ENCODE measurements at places on chromosomes 7 and 10.

- peak; percentile 35 for DNase-seq
These were observed 518 bp downstream of the AGFG2 start for GRCh38 chr7:100539436-100540006.

GRCh38 chr7:140219672-140220524 lies 43.1 kb upstream of the KDM7A start:
- DNase-seq: no peak

- DNase-seq: no peak
These were observed 69.0 kb downstream of the SEPTIN7 start for GRCh38 chr7:35869810-35870209.

- DNase-seq: no peak
These were observed 49.5 kb upstream of the PHYHIPL start for GRCh38 chr10:59126991-59127390.

GRCh38 chr7:5603241-5604140 lies 178.0 kb downstream of the RNF216 start:
- no peak for DNase-seq

- DNase-seq: no peak
These were observed 337.5 kb downstream of the CXCL12 start for GRCh38 chr10:44047361-44047760.

- DNase-seq: no peak
These were observed 249.8 kb upstream of the AKR1E2 start for GRCh38 chr10:4576206-4576605.

DNA sequence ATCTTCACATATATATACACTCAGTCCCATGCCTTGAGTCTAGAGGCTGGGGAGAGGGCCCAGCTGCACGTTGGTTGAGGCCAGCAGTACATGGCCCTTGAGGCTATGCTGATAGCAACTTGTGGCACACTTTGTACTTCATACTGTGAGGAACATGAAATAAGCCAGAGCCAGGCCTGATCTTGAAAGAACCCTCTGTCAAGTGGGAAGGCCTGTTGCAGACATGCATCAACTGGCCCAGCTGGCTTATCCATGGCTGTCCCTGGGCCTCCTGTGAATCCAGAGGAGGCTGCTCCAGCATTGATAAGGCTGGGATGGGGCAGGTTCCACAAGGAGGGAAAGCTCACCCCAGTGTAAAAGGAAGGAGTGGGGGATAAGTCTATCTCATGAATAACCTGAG lies 140.4 kb downstream of the NRF1 start:
- DNase-seq: no peak

DNA sequence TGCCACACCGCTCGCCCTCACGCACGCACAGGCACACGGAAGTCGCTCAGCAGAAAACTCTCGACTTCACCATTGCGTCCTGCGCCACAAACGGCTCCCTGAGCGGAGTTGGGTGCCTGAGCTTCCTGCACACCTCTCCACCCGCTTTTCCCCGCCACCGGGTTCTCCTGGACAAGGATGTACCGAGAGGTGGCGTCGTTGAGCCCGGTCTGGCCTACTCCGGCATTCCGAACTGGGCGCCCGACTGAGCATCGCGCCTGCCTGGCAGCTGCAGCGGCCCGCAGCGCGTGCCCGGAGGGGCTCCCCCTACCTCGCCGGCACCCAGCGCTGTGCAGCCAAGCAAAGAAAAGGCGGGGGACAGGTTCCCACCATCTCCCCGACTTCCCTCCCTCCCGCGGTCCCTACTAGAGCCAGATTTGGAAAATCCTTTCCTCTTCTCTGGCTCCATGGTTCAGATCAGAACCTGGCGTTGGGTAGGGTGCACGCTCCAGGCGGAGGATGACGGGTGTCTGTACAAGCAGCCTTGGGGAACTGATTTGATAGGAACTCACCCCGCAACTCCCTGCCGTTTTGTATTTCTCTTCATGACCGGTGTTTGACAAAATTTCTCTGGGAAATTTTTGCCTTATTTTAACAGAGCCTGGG lies 1.7 kb downstream of the SORCS3 start:
- DNase-seq: no peak

DNA sequence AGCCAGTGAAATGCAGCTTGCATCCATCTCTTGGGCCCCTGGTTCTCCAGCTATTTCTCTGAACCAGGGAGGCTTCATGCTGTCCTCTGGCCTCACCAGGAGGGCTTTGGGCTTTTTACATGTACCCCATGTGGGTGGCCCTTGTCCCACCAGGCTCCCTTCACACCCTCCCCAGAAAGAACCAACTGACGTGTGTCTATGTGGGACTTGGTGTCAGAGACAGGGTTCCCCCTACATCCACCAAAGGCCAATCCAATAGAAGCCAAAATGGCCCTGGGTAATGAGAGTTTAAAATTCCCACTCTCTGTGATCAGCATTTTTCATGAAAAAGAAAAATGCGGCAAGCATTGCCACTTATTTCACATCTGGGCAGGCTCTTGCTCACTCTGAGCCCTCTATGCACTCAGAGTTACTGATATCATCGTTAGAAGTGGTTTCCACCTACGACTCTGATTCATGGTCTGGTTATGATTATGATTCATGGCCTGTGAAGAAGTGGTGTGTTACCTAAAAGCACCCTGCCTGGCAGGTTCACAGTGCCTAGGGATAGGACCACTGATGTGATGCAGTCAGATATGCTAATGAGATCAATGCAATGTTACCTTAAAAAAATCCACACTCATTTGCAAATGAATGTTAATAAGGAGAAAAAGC lies 133.5 kb downstream of the BUB3 start:
- DNase-seq: no peak

- no peak for DNase-seq
These were observed 73.6 kb upstream of the RNF32 start for GRCh38 chr7:156566812-156567549.

- DNase-seq: no peak
These were observed 126.7 kb upstream of the WNT16 start for GRCh38 chr7:121202125-121202524.

DNA sequence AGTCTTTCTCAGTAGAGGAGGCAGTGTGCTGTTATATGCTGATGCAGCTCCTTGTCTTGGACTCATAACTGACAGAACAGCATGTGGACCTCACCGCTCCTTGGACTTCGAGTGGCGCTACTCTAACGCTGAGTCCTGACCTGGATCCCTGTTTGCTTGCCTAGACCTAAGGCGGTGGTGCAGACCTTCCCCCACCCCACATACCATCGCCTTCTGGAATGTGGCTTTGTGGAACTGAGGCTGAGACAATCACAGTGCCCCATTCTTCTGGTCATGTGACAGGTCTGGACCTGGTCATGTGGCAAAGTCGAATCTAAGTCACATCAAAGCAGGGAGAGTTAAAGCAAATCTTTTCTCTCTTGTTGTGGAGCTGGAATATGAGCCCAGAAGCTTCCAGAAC lies 190.7 kb upstream of the MKI67 start:
- DNase-seq: no peak

- DNase-seq: no peak
These were observed 253.0 kb upstream of the SLC26A5 start for GRCh38 chr7:103699032-103699431.

DNA sequence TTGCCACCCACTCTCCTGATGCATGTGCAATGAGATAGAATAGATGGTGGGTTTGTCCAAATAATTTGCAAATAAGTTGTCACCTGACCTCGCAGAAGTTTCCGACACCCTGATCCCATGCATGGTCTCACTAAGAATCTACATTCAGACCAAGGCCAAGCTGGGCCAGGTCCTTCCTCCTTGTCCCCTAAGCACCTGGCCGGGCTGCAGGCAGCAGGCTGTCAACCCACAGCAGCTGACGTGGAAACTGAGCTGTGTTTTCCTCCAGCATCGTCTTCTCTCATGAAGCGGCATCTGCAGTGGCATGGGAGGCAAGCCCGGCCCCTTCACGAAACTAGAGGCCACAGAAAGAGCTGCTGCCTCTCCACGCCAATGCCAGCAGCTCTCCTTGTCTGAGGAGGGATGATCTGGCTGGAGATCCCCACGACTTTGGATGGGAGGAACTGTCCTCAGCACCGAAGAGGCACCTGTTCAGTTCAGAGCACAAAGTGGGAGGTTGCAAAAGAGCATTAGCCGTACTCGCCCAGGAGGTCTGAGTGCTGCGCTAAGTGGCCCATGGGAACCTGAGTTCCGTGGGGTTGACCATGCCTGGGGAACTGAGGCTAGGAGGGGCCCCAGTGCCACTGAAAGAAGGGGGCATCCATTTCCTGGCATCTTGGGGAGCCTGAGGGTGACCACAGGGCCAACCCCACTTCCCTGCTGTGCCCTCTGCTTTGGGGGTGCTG lies 110.5 kb upstream of the INSIG1 start:
- DNase-seq: no peak

- no peak for DNase-seq
These were observed 446.0 kb upstream of the PODXL start for GRCh38 chr7:132002343-132002968.

GRCh38 chr10:89466599-89467035 lies 52.2 kb downstream of the IFIT5 start:
- no peak for DNase-seq

DNA sequence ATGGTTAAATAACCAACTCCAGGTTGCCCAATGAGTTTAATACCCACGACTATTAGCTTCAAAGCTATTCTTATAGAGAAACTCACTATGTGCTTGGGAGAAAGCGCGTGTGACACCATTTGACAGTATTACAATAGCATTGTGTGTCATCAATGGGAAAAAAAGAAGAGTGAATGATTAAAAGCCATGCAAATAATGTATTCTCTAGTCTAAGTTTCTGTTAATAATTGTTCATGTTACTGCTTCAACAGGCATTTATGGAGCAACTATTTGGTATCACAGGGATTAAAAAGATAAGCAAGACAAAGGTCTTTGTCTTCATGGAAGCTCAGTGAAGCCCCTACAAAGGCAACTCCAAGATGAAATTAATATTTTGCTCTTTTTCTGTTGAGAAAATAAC lies 47.2 kb downstream of the CAV1 start:
- DNase-seq: no peak

GRCh38 chr10:80104066-80104926 lies 25.8 kb downstream of the TMEM254 start:
- DNase-seq: no peak

DNA sequence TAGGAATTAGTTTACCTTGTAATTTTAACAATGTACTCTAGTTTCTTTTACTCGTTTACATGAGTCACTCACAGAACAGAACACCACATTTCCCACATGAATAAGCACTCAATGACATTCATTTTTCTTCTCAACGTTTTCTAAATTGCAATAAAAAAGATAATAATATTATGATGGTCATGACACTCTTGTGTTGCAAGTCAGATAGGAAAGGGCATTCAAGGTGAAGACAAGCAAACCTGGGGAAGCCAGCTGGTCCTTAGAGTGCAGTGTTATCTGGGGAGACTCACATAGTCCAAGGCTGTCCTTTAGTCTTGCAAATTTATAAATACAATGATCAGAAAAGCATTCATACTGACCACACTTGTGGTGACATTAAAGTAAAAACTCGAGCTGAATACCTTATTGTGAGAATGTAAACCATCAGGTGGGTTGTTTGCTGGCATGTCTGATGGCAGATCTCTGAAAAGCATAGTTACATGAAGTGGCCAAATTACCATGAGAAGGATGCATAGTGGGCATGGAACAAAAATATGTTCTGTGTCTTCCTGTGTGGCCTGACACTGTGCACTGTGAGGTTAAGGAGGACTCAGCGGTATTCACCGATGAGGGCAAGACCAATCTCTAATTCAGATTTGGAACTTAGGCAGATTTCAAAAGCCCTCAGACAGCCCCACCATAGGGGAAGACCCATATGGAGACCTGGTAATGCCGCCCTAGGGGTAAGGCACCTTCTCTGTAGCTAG lies 158.9 kb upstream of the ASAH2 start:
- no peak for DNase-seq

GRCh38 chr7:2433713-2434550 lies 30.5 kb downstream of the CHST12 start:
- DNase-seq: no peak

- DNase-seq: no peak
These were observed 24.9 kb downstream of the LRRC20 start for GRCh38 chr10:70357565-70357964.

DNA sequence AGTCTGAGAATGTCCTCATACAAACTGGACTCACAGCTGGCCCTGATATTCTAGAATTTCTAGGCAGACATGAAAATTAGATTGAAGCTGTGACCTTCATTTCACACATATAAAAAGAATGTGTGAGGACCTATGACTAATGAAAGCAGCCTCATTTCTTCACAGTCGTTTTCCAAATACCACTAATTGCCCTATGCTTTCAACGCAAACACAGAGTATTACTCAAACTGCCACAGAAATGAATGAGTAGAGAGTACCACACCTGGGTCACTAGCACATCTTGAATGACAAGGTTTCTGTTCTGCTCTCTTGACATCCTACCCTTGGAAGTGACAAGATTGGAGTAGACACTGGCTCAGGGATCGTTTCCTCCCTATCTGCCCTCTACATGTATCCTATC lies 142.4 kb downstream of the C1GALT1 start:
- DNase-seq: no peak

- no peak for DNase-seq
These were observed 54.7 kb upstream of the CCNJ start for GRCh38 chr10:95988702-95989101.

GRCh38 chr10:8044331-8044907 lies 10.1 kb upstream of the GATA3 start:
- no peak for DNase-seq

GRCh38 chr7:95630702-95631458 lies 34.6 kb upstream of the PDK4 start:
- DNase-seq: no peak

DNA sequence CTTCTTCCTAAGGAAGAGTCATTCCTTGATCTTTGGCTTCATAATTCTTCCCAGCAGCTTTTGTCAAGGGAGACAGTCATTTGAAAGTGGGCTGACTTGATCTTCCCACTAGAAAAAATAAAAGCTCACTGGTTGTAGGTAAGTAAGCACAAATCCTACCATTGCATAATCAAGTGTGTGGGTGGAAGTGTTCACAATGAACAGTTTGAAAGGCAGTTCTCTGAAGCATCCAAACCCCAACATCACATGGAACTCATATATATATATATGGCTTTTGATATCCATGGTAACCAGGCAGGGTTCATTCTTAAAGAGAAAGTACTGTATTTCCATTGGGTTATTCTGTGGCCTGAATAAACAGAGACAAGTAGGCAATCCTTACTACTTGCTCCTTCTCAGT lies 51.6 kb downstream of the ARMH3 start:
- no peak for DNase-seq

All from natural killer cell (primary cell).